ENCODE measurements at places on chromosomes 2 and 18.

DNA sequence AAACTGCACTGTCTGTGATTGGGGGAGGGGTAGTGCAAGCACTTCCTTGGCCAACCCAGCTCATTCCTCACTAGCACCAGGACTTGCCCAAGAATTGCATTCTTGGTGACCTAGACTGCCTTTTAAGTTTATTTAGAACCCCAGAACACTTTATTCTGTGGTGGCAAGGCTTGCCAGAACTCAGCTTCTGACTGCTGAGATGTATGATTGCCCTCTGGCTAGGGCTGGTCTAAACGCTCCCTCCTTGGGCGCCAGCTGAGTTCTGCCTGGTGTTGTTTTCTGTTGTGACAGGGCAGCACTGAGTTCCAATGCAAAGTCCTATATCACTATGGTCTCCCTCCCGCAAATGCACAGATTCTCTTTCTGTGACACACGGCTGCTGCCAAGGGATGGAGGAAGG is 247.7 kb downstream of the ZNF385B start:
- no peak for DNase-seq

DNA sequence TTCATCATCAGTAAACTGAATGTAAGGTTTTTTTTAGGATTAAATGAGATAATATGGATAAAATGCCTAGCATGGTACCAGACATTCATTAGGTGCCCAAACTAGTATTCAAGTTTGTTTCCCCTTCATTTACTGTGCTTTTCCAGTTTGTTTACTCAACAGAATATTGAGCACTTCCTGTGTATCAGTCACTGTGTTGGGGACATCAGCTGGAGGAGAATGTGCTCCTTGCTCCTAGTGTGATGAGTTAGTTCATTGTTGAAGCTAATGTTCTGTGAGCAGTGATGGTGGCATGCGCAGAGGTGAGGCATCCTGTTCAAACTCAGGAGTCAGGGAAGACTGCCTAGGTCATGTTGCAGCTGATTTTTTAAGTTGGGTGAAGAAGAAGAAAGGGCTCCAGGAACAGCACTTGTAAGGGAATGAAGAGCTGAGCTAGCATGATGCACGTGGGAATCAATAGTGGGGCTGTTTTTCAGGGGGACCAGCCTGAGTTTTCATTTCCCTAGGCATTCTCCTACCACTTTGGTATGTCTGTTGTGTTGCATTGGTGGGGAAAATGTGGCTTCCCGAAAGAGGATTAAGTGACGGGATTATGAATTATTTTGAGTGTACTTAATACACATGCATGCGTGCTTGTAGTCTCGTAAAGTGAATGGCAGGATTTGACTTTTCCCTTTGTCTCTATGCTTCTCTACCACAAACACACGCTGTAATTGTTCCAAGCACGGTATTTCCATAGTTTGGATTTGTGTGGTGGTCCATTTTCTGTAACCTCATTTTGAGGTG is 23.7 kb downstream of the TTLL4 start:
- no peak for DNase-seq

GRCh38 chr2:26735883-26736588 is 28.0 kb upstream of the SLC35F6 start:
- no peak for DNase-seq

GRCh38 chr18:70195852-70196434 is 9.5 kb downstream of the RTTN start:
- peak; percentile 16 for DNase-seq

GRCh38 chr2:222050981-222051380 is 247.8 kb downstream of the PAX3 start:
- DNase-seq: no peak

GRCh38 chr2:46982351-46983064 is 66.9 kb upstream of the MCFD2 start:
- no peak for DNase-seq

DNA sequence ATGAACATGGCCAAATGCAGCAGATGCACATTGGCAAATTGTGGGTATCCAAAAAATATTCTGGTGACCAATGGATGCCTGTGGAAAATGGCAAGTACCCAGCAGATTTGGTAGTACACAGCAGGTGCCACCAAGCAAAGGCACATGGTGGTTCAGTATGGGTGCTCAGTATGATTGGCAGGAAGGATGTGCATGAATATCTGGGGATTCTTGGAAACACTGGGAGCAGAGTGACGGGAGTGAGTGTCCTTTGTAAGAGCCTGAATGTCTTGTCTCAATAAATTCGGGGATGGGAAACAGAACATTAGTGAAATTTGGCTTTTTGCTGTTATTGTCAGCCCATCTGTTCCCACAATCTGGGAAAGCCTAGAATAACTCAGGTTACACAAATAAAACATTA is 36.8 kb upstream of the ACADL start:
- no peak for DNase-seq

- peak; percentile 79 for DNase-seq
Observed at GRCh38 chr2:160406591-160407392, 86.8 kb downstream of the RBMS1 start.

DNA sequence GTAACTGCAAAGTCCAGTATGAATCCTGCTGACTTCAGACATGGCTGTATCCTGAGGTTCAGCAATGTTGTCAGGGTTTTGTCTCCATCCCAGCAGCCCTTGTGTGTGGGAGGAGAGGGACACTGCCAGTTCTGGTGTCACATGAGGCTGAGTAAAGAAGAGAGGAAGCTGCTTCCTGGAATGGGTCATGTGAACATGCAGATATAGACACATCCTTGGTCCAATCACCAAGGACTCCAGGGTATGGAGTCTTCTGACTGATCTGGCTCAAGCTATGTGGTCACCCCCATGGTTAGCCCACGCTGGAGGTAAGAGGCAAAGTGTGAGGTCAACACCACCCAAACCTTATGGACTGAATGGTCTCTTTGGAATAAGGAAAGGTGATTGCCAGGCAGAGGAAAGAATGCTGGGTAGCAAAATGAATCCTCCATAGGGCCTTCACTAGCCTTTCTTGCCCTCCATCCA is 134.4 kb upstream of the SLC1A4 start:
- DNase-seq: no peak

GRCh38 chr2:231461516-231461971 is 2.7 kb downstream of the NCL start:
- no peak for DNase-seq

DNA sequence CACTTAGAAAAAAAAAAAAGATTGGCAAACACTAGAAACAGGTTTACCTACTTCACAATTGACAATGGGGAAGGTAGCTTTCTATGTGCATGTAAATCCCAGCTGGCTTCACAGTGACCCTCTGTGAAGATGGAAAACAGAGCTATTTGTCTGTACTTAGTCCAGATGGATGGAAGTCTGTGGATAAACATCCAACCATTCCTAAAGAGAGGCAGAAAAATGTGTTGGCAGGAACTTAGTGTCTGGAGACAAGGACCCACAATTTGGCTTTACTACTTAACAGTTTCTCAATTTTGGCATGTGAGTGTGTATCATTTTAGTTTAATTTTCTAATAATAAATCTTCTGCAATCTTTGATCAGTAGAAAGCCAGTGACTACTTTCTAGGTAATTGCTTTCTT is 154.4 kb downstream of the RAD51AP2 start:
- DNase-seq: no peak

DNA sequence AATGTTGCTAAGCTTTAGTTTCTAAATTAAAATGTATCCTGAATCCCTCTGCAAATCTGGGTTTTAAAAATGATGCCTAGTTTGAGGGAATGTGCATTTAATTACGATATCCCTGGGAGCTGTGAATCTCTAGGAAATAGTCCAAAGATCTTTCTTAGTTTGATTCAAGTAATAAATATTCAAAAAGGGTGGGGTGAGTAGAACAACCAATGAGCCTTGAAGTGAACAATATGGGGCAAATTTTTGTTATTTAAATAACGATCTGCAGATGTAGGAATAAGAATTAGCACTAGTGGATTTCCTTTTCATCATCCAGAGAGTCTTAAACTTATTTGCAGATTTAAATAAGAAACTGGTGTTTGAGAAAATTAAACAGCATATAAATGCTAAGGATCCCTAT is 106.3 kb downstream of the ACVR1 start:
- DNase-seq: no peak

DNA sequence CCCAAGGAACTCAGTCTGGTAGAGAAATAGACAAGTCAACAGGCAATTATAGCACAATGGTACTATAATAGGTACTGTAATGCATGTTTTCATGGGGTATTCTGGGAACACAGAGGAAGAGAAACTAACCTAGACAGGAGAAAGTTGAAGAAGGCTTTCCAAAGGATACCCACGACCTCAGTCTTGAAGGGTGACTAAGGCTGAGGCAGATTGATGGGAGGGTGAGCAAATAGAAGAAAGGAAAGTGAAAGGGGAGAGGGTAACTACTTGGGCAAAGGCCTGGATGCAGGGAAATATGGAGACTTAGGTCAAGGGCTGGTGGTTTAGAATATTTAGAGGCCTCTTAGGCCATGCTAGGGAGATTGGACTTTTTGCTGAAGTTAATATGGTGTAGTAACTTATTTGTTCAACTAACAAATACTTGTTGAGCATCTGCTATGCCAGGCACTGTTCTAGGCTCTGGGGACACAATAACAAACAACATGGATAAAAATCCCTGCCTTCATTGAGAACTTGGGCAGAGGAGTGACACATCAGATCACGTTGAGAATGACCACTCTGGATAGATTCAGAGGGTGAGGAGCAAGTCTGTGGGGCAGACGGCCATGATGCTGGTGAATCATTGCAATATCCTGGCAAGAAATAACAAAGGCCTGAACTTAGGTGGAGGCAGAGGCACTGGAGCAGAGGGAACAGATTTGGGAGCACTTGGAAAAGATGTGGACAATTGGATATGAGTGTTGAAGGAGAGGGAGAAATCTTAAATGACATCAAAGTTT is 56.4 kb downstream of the PLB1 start:
- no peak for DNase-seq

DNA sequence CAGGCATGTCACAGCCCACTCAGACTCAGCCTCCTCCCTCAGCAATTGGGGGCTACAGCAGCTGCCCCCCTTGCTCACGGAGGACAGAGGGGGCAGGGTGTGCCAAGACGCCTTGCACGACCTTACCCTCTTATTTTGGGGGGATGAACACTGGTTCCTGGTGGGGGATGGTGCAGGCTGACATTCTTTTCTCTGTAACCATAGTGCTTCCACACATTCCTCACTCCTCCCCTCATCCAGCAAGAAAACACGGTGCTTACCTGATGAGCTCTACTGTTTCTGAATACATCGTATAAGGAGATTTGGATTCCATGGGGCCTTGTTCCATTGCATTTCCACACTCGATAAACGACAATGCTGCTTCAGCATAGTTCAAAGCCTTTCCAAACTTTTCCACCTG is 75.4 kb upstream of the REV1 start:
- no peak for DNase-seq

- DNase-seq: no peak
Observed at GRCh38 chr18:73458186-73458964, 590.6 kb upstream of the NETO1 start.

- no peak for DNase-seq
Observed at GRCh38 chr2:51960281-51960680, 928.3 kb upstream of the NRXN1 start.

DNA sequence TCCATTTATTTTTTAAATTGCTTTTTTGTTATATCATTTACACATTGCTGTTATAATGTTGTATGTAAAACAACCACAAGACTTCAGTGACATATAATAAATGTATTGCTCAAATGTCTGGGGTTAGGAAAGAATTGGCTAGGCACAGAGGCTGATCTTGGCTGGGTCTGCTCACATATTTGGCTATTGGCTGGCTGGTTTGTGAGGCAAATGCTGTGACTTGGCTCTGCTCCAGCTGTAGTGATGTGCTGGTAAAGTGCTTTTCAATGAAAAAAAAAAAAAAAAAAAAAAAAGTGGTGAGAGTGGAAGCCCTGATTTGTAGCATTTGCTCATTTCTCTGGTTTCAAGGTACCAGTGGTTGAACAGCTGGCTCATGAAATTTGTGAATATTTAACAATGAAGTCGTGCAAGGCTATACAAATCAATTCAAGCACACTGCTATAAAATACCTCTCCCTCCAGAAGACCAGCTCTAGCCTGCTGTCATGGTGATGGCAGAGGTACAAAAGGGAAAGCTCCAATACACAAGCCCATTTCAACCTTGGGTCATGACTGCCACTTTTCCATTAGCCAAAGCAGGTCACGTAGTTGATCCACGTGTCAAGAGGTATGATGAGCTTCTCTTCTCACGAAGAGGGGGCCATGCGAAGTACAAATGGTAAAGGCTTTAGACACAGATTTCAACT is 43.7 kb upstream of the RIT2 start:
- DNase-seq: no peak

DNA sequence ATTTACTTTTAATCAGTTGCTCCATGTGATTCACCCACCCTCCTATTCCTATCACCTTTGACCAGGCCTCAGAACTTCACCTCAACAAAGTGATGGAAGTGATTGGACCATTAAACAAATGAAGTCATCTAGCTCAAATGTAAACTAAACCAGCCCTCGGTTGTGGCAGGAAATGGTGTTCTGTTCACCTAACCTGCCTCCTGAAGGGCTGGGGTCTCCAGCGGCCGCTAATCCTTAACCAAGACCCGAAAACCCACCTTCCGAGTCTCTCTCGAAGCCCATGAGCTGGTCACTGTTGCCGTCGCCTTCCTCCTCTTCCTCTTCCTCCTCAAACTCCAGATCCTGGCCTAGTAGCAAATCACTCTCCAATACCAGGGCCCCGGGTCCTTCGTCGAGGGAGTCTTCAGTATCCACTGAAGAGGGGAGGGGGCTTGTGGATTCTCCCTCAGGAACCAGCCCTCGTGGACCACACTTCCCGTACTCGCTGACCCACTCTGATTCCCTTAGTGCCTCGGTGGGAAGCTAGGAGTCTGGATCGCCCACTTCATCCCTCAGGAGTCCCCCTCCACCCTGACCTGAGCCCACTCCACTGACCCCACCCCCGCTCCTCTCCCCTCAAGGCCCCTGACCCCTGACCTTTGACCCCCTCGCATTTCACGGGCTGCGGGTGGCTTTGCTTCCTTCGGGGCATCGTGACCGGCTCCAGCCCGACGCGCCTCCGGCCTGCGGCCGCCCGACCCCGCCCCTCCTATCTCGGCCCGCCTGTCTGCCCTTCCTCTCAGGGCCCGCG is 503 bp downstream of the ZNF513 start:
- DNase-seq: peak; percentile 71

DNA sequence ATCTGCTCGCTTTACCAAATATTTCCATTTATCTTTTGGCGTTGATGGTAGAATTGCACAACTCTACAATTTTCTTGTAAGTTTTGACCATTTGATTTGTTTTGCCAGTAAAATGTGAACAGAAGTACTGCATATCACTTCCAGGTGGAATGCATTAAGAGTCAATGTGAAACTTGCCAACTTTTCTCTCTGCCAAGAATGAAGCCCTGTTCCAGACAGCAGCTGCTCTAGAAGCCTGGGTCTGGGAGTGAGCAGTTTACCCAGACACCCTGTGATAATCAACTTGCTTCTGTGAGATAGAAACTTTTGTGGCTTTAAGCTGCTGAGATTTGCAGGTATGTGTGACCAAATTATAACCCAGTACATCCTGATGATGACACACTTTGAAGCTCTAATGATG is 115.9 kb upstream of the SYT4 start:
- DNase-seq: no peak
